ENCODE measurements at places on chromosomes 13 and 19.

DNA sequence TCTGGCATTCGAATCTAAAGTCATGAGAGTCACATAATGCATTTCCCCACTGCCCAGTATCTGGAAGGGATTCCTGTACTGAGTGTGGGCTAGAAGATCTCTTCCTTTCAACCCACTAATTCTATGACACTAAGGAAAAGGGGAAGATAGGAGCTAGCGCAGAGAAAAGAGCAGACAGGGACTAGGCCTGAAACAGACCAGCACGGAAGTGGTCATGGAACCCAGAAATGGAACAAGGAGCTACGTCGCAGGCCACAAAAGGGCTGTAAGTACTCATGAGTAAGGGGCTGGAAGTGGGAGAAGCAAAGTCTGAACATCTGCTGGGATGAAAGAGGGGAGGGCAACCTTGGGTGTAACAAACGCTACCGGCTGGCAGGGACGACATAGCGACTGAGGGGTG lies 8.6 kb downstream of the ABCC4 start:
- DNase-seq, result no peak

- DNase-seq, result no peak
These were observed 294.3 kb upstream of the MAB21L1 start for GRCh38 chr13:35770756-35771297.

DNA sequence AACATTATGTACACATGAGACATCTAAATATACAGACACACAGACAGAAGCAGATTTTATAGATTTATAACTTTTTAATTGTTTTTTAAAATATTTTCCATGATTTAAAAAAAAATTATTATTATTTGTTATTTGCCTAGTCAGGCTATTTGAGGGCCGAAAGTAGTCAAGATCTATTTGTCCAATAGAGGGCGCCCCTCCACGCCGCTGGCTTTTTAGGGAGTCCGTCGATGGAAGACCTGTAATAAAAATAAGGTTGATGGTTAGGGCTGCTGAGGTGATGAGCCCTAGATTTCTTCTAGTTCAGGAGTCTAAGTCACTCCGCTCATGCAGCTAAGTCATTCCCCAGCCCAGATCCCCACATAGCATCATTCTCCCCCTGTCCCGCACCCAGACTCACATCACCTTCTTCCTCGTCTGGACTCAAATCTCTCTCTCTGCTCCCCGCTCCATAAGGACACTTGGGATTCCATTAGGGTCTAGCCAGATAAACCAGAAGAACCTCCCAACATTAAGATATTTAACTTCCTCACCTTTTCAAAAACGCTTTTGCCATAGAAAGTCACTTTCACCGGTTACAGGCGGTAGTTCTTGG lies 33.9 kb upstream of the CEACAM21 start:
- peak; percentile 70 for DNase-seq

- DNase-seq, result no peak
These were observed 16.3 kb downstream of the POP4 start for GRCh38 chr19:29622166-29623070.

- DNase-seq, result no peak
These were observed 29.5 kb upstream of the KBTBD6 start for GRCh38 chr13:41162151-41162550.

GRCh38 chr19:45884682-45885555 lies 1.0 kb downstream of the IRF2BP1 start:
- DNase-seq, result no peak

DNA sequence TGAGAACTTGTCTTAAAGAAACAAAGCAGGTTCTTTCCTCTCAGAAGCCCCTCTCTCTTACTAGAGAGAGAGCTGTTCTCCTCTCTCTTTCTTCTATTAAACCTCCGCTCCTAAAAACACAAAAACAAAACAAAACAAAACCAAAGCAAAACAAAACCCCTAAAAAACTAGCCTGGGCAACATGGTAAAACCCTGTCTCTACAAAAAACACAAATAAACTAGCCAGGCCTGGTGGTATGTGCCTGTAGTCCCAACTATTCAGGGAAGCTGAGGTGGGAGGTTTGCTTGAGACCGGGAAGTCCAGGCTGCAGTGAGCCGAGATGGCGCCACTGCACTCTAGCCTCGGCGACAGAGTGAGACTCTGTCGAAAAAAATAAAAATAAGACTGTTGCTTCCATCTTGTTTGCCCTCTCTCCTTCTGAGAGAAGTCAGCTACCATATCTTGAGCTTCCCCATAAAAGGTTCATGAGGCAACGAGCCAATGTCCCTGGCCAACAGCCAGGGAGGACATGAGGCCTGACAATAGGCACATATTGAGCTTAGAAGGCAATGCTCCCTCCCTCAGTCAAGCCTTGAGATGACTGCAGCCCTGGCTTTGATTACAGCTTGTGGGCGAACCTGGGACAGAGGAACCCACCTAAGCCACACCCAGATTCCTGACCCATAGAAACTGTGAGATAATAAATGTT lies 17.5 kb upstream of the FLT3 start:
- no peak for DNase-seq

GRCh38 chr19:35657904-35658700 lies 8.2 kb upstream of the UPK1A start:
- no peak for DNase-seq

GRCh38 chr13:110177790-110178189 lies 129.2 kb downstream of the COL4A1 start:
- DNase-seq, result no peak

- no peak for DNase-seq
These were observed 26.9 kb upstream of the CPB2 start for GRCh38 chr13:46131705-46132104.

DNA sequence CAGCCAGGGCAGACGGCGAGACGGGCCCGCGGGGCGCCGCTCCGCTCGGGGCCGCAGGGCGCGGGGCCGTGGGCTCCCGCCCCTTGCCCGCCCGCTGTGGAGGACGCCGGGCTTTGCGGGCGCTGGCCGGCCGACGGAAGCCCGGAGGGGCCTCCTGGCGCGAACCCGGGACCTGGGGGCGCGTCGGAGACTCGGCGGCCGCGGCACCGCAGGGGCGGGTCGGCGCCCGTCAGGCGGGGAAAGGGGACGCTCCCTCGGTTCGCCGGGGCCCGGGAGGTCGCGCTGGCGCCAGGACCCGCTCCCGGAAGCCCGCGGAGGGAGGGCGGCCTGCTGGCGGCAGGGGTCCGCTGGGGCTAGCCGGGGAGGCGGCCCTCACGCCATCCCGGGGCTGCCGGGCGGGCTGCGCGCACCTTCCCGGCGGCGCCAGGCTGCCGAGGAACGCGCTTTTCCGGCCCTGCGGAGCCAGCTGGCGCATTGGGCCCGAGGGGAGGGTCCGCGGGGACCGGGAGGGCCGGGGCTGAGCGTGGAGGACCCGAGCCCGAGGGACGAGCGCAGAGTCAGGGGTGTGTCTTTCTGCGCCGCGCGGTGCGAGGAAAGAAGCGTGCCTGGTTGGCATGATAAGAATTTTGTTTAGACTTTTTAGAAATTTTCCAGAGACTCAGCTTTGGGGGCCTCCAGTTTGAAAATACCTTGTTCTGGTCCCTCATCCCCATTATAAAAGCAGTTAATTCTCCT lies 511 bp downstream of the GARRE1 start:
- peak; percentile 68 for DNase-seq

- peak; percentile 98 for DNase-seq
These were observed at the start of gene ZNF473 for GRCh38 chr19:50025794-50026549. Gene ZNF473 (plus strand): TSS chr19:50026005. CDS start chr19:50031083, 5,078 bp downstream.

Data from sigmoid colon (tissue), 7 donors.